NCI-H226 (cell line): ENCODE measurements at places on chromosomes 5 and 9.
A peak's percentile ranks its signal among the peaks of the same experiment; 100 is the strongest.

- DNase-seq, result no peak
These were observed 382.4 kb downstream of the TMEM38B start for GRCh38 chr9:106076711-106077110.

DNA sequence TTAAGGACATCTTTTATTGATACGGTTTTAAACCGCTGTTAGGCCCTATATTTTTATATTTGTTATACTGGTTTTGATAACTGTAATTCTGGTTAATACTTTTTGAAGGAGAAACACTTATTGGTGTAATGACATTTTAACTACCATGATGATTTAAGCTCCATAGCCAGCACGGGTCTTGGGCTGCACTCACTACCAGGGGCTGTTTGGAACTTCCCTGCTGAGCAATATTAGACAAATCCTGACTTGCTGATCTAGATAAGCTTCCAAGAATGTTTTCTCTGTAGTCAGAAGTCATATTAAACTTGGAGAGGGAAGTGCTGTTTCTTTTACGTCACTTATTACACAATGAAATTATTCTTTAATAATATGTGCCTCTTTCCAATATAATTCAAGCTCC is 540.0 kb upstream of the GRAMD2B start:
- no peak for DNase-seq

GRCh38 chr9:123426406-123426805 is 70.4 kb downstream of the CRB2 start:
- no peak for DNase-seq

DNA sequence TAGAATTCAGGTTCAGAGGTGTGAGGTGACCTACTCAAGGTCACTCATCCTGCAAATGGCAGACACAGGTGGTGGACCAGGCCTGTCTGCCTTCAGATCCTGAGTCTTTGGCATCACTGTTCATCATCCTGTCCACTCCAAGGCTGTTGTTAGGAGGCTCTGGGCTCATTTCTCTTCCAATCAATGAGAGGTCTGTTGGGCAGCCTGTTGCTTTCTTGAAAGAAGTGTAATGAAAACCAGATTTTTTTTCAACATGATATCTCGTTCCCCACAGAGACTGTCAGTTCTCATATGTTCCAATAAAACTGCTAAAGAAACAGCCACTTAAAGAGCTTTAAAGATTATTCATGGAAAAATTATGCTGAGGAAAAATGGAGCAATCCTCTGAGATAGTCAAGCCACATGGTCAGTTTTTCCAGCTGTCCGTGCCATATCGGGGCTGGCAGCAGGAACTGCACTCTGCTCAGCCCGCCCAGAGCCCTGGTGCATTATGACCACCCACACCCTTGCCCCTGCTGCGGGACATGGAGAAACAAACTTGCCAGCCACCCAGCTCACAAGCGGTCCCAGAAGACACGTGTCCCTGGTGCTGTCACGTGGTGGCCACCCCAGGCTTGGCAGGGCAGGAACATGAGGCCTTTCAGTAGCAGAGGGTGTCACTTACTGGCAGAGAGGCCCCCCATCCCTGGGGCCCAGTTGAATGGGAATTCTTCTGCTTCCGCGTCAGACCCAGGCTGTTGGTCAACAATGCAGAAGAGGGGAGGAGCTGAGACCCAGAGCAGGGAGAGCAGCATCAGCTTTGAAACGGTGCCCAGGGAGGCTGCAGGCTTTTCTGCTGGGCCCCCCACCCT is 63.7 kb upstream of the ANGPTL2 start:
- DNase-seq, result no peak

- DNase-seq, result no peak
These were observed 18.3 kb downstream of the PTGES2 start for GRCh38 chr9:128109050-128109709.

DNA sequence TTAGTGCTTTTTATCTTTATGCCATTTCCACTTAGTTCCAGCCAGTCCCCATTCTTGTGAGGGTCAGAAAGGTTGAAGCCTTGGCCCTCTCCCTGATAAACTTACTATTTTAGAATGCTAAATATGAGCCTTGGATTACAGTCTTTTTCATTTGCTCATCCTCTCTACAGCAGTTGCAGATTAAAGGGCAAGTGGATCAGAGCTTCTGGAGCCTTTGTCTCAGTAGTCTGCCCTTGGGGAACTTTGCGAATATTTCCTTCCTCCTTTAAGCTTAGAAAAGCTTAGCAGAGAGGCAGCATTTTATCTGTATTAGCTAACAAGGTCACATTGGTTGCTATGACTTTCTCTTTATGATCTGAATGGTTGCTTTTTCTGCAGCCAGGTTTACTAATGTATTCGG is 11.5 kb downstream of the FSD1L start:
- no peak for DNase-seq

GRCh38 chr5:142011572-142012185 is 1.1 kb downstream of the GNPDA1 start:
- DNase-seq, result no peak

DNA sequence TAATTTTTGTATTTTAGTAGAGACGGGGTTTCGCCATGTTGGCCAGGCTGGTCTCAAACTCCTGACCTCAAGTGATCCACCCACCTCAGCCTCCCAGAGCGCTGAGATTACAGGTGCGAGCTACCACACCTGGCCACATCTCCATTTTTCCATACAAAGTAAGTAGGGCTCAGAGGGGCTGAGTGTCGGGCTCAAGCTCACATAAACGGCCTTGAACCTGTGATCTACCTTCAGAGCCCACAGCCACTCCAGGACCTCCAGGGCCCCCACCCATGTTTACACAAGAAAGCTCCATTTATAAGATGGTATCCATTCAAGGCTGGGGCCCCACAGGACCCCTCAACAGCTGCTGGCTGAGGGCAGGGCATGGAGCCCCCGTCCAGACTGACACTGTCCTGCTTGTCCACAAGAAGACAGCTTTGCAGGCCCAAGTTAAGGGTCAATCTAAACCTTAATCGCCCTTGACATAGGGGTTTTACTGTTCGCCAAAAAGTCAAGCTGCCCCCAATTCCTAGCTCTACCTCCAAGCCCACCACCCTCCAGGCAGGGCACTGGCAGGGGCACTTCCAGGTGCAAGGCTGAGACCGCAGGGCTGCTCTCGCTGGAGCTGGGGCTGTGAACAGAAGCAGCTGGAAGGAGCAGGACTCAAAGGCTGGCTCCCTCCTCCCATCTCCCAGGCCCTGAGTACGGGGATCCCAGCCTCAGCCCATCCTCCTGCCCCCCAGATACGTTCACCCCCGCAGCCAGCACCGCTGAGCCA is 18.9 kb downstream of the FAM78A start:
- DNase-seq, result no peak

DNA sequence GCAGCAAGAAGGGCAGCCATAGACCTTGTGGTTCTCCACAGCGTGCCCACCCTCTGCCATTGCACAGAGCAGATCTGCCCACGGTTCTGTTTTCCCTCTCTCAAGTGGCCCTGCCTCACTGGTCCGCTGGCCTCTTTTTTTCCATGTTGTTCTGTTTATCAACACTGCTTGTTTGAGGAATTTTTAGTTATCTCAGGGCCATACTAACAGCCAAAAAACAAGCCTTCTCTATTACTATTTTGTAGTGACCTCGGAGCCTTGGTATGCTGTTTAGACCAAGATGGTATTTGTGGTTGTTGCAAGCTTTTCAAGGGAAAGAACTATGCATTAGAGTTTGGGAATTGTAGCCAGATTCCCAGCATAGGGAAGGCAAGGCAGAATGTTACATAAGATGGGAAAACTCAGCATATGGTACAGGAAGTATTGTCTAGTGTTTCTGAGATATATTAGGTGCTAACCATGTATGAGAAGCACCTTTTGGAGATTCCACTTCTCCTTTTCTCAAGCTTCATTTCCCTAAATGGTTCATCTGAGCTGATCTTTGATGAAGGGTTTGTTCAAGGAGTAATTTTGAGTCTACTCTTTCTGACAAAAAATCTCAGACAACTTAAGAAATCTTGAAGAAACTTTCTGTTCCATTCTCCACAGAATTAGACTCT is 54.3 kb downstream of the NUP214 start:
- DNase-seq, result peak; percentile 90

- peak; percentile 26 for DNase-seq
These were observed 268.2 kb downstream of the MAST4 start for GRCh38 chr5:66864240-66864884.

- DNase-seq, result no peak
These were observed 50.6 kb downstream of the WHRN start for GRCh38 chr9:114454652-114455051.

- DNase-seq, result no peak
These were observed 469.3 kb upstream of the DMAC1 start for GRCh38 chr9:8268881-8269280.

DNA sequence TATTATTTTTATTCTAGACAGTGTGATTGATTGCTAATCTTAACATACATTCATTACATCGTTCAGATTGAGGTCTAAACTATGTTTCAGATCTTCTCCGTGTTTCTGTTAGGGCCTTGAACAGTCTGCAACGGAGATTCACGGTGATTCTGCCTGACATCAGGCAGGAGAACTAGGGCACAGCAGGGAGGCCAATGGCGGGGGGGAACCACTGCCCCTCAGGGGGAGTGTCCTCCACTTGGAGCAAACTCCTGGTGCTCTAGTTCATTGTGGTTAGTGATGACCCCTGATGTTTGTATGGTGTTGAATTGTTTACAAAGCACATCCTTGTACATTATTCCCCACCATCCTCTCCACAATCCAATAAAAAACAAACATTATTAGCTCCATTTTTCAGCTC is 173.5 kb downstream of the ZNF608 start:
- no peak for DNase-seq

- no peak for DNase-seq
These were observed 49.9 kb downstream of the ADAMTS12 start for GRCh38 chr5:33841891-33842290.

- peak; percentile 59 for DNase-seq
These were observed 54.9 kb upstream of the DAB2IP start for GRCh38 chr9:121596515-121596914.

- no peak for DNase-seq
These were observed 134.4 kb upstream of the ABCA1 start for GRCh38 chr9:105062222-105062855.

DNA sequence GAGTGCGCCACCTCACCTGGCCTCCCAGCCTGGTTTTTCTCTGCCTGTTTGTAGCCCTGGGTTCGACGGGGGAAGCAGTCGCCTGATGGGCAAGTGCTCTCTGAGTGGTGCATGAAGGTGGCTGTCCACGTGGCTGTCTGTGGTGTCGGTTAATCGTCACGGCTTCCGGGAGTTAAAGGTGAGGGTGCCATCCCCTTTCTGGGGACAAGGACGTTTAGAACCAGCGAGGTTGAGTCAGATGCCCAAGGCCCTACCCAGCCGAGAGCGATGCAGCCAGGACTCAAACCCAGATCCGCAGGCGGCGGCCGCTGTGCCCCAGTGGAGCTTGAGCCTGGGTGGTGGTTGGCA is 47.7 kb downstream of the RXRA start:
- no peak for DNase-seq

GRCh38 chr9:78213712-78214111 is 22.2 kb upstream of the CEP78 start:
- no peak for DNase-seq

- DNase-seq, result no peak
These were observed 33.3 kb downstream of the TMEM161B start for GRCh38 chr5:88235346-88235745.

GRCh38 chr5:32936329-32936728 is 225.2 kb downstream of the NPR3 start:
- peak; percentile 6 for DNase-seq

DNA sequence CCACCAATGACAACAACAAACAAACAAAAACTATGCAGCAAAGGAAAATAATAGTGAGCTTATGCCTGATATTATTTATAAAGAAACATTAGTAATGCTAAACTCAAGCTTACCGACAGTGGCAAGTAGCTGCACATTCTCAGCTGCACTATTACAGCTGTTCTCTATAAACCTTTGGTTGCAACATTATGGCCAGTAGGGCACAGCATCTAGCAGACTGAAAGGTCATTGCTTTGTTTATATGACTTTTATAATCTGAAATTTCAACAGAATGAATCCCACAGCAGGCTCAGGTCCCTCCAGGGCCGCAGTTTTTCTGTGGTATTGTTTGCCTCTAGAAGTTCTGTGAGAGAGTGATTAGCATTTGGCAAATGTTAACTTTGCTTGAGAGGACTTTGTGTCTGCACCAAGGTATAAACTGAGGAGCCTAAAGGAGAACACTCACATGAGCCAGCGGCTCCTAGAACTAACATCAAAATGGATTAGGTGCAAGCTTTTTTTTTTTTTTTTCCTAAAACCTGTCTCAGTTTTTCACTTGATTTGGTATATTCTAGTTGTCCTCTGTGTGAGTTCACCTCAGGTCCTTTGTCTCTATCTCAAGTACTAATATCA is 58.3 kb downstream of the IZUMO3 start:
- no peak for DNase-seq

GRCh38 chr5:14408969-14409586 is 172.5 kb upstream of the OTULINL start:
- no peak for DNase-seq

DNA sequence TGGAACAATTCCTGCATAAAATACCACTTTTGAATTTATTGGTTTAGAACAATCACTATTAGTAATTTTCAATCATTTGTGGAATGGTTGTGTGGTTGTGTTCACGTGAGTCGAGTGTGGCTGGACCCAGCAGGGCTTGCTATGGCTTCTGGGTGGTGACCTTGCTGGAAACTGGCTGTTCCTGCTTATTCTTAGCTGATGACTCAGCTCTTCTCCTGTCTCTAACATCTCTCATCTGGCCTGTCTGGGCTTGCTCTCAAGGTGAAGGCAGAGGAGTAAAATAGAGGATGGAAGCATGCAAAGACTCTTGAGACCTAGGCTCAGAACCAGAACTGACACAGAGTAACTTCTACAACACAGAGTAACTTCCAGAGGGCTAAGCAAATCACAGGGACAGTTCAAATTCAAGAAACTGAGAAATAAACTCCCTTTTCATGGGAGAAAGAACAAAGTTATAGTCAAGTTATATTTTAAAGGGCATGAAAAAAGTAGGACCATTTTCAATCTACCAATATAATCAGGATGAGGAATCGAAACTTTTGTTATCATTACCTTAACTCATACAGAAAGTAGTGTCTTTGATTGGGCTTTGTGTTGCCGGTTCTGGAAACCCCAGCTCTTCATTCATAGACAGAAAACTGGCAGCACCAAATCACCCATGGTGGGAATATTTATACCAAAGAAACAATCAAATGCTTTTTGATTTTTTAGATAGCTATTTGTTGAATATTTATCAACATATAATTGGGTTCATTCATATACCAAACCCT is 665.1 kb downstream of the CDH18 start:
- DNase-seq, result peak; percentile 9

DNA sequence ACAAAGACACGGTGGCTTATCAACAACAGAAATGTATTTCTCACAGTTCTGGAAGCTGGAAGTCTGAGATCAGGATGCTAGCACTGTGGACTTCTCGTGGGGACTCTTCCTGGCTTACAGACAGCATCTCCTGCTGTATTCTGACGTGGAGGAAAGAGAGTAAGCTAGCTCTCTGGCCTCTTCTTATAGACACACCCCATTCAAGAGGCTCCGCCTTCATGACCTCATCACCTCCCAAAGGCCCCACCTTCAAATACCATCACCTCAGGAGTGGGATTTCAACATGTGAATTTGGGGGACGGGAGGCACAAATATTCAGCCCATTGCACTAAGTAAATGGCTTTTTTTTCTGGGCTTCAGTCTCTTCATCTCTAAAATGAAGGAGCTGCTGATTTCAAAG is 27.6 kb downstream of the KCNMB1 start:
- no peak for DNase-seq

GRCh38 chr9:70901013-70901412 is 220.4 kb downstream of the TRPM3 start:
- DNase-seq, result no peak

- peak; percentile 82 for DNase-seq
These were observed 80.4 kb upstream of the OSMR start for GRCh38 chr5:38765399-38765861.
